ENCODE measurements at places on chromosomes 2 and 18. TPM values are rescaled to one million over a fixed set of nuclear protein-coding genes. Genes with fewer than 3 reads are reported as not detected.

DNA sequence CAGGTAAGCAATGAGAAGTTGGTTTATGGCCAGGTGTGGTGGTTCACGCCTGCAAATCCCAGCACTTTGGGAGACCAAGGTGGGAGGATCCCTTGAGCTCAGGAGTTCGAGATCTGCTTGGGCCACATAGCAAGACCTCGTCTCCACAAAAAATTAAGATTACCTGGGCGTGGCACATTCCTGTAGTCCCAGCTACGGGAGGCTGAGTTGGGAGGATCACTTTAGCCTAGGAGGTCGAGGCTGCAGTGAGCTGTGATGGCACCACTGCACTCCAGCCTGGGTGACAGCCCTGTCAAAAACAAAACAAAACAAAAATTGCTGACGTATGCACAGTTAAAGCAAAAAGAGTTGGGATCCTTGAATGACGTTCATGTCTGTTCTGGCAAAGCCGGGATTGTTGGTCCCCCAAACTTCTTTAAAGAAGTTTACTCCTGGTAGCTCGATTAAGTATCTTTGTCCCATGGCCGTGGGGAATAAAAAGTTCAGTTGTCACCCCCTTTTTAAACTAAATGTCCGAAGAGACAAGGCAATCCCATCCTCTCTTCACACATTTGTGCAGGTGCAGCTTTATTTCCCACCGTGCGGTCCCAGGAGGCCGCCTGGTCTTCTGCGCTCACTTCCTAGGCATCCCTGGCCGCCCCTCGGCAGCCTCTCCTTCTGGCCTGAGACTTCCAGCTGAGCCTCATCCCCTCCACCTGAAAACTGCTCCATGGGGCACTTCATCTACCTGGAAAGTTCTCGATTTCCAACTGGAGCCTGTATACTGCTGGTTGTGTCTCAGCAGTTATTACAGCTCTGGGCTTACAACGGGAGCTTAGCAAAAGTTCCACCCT, 762 bp upstream of the SPOPL start:
- H3K4me3 ChIP-seq: peak overlapping the region; percentile 89
- H3K4me1 ChIP-seq: peaks cover 16% of the 10 kb centered on the region
- no peaks in the 10 kb centered on the region for H3K27me3 ChIP-seq
- no peak for ATAC-seq
- H3K27ac ChIP-seq: peak overlapping the region; percentile 86
- peaks cover 12% of the 10 kb centered on the region for H3K36me3 ChIP-seq

- H3K4me1 ChIP-seq: no peaks in the 10 kb centered on the region
- no peak overlapping the region for H3K4me3 ChIP-seq
- ATAC-seq: no peak
- no peak overlapping the region for H3K27ac ChIP-seq
These were observed 35.3 kb downstream of the KLHL29 start for GRCh38 chr2:23420091-23420839.

DNA sequence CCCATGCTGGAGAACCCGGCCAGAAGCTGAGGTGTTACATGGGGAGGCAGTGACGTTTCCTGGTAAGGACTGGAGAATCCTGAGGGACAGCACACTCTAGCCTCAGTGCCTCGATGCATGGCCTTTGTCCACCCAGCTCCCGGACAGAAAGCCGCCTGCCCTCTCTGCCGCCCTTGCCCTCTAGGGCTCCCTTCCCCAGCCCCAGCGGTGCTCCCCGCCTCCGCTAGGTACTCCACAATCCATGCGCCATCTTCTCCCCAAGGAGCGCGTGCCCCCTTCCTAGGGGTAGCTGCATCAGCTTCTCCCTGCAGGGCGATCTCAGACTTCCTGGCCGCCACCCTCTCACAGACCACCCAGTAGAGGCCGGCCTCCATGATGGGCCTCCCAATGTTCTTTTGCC, 251.6 kb downstream of the TWIST2 start:
- ATAC-seq: no peak
- peaks cover 35% of the 10 kb centered on the region for H3K36me3 ChIP-seq
- no peak overlapping the region for H3K4me3 ChIP-seq
- no peaks in the 10 kb centered on the region for H3K4me1 ChIP-seq

DNA sequence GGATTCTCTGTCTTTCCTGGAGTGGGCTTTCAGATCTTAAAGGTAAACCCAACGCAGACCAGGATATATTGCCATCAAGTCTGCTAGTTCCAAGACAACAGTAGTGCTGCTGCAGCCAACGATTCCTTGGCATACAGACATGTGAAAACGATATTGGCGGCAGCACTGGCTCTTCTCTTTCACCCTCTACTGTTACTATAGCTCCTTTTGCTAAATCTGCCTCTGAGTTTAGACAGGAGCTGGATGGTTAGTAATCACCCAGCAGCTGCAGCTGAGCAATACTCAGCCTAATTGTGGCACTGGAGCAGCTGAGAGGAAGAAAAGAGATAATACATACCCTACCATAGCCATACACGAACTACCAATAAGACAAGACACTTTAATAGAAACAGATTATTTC, 4.0 kb downstream of the YES1 start:
- peak overlapping the region; percentile 93 for H3K4me3 ChIP-seq
- H3K27ac ChIP-seq: no peak overlapping the region
- no peaks in the 10 kb centered on the region for H3K27me3 ChIP-seq
- peaks cover 24% of the 10 kb centered on the region for H3K36me3 ChIP-seq

DNA sequence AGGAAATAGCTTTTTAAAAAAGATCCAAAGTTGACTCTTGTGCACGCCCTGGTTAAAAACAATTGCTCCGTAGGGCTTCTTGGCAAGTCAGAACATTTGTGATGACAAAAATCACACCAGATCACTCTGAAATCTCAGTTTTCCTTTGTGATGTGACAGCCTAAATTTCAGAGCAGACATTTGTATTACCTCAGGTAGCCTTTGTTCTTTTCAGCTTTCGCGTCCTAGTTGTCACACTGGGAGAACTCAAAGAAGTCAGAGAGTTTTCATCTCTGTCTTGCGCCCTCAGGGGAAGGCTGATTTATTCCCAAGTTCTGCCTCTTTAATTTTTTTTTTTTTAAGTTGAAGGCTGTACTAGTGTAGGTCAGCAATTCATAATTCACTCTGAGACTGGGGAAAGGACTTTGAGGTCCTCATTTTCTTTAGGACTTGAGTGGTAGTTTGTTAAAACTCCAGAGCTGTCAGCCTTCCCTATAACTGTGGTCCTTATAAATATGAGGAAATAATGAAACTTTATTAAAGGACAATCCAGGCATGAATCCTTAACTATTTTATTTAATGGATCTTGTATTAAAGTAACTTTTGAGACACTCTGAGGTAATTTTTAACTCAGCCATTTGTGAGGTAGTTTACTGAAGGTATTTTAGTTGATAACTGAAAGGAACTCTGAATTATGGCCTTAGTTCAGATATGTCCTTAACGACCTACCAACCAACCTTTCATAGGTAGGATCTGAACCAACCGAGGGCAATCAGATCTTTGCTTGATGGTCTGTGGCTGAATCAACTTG, 525.1 kb upstream of the FAM98A start:
- H3K4me3 ChIP-seq: no peak overlapping the region
- no peaks in the 10 kb centered on the region for H3K27me3 ChIP-seq
- no peaks in the 10 kb centered on the region for H3K36me3 ChIP-seq
- no peaks in the 10 kb centered on the region for H3K4me1 ChIP-seq
- no peak overlapping the region for H3K27ac ChIP-seq

DNA sequence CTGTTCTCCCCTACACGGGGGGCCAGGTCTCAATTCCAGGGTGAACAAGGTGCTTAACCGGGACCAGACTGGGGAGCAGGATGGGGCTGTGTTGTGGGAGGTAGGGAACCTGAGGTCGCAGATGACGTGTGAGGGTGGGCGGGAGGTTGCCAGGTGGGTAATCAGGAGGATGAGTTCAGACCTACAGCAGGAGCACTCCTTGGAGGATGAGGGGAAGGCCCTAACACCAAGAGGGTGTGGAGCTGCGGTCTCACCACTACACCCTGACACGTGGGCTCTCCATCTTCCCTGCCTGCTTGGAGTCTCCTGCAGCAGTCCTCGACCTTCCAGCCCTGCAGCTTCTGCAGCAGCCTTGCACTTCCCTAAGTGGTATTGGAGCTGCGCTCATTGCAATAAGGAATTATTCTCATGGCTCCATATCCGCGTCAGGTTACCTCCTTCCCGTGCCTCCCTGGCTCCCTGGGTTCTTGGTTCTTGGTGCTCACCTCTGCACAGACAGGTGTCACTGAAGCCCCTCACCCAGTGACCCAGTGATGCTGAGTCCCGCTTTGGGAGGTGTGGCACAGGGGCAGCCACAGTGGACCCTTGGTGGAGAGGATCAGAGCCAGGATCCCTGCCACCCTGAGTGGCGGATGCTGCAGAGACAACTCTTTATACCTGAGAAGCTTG, 15.5 kb downstream of the SH3BP4 start:
- H3K27me3 ChIP-seq: peaks cover 18% of the 10 kb centered on the region
- no peak for ATAC-seq
- H3K4me1 ChIP-seq: no peaks in the 10 kb centered on the region
- no peak overlapping the region for H3K4me3 ChIP-seq
- H3K27ac ChIP-seq: no peak overlapping the region
- H3K36me3 ChIP-seq: no peaks in the 10 kb centered on the region

GRCh38 chr18:63319383-63320122, at the start of gene BCL2:
TSS of gene BCL2 (minus strand) at chr18:63319769.
- H3K27ac ChIP-seq: peak within 1 kb of the TSS; percentile 93
- peak; percentile 18 for ATAC-seq
- H3K27me3 ChIP-seq: no peaks in the 10 kb centered on the region
- H3K4me3 ChIP-seq: peak within 1 kb of the TSS; percentile 92
- H3K4me1 ChIP-seq: peaks cover 23% of the 10 kb centered on the region

DNA sequence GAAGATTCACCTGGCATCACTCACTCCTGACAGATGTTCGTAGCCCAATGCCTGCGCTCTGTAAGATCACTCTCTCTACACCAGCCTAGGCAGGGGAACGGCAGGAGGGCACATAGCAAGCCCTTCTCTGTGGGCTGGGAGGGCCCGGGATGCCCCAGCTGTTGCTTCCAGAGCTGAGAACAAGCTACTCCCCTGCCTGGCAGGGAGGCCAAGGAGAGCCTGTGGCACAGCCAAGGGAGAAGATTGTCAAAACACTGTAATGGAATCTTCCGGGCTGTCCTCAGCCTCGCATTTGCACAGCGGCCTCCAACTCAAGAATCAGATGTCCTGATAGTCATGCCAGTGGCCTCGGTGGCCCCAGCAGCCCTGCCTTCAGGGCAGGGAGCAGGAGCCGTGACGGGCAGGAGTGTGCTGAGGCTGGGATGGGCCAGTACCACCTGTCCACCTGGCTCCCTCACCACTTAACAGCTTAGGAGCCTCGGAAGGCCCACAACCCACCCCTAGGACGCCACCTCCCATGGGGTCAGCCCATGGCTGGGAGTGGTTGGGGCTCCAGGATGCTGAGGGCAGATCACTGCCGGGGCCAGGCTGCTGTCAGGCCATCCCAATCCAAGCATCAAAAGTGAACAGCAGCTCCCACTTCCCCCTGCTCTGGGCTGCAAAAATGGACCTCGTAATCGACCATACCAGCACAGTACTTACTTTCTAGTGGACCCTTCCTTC, 21.9 kb upstream of the SLC35F6 start:
- no peak overlapping the region for H3K4me3 ChIP-seq
- H3K4me1 ChIP-seq: no peaks in the 10 kb centered on the region
- peaks cover under 1% of the 10 kb centered on the region for H3K27me3 ChIP-seq
- H3K36me3 ChIP-seq: no peaks in the 10 kb centered on the region
- no peak for ATAC-seq
- H3K27ac ChIP-seq: no peak overlapping the region

DNA sequence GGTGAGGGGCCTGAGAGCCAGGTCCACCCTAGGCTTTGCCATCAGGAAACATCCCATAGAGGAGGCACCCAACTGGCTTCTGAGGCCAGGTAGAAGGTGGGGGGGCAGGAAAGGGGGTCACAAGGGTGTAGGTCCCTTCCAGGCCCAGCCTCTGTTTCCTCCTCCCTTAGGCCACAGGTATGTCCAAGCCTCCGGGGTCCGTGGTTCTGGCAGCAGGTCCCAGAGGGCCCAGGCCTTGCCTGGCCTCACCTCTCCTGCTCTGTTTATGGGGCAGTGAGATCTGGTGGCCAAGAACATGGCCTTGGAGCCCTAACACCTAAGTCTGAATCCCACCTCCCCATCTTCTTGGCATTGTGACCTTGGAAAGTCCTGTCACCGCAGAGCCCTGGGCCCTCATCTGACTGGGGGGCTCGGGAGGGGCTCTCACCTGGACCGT, 21.6 kb upstream of the GPR17 start:
- no peak for ATAC-seq
- H3K4me1 ChIP-seq: no peaks in the 10 kb centered on the region
- no peak overlapping the region for H3K4me3 ChIP-seq
- no peaks in the 10 kb centered on the region for H3K36me3 ChIP-seq
- peaks cover 8% of the 10 kb centered on the region for H3K27me3 ChIP-seq

DNA sequence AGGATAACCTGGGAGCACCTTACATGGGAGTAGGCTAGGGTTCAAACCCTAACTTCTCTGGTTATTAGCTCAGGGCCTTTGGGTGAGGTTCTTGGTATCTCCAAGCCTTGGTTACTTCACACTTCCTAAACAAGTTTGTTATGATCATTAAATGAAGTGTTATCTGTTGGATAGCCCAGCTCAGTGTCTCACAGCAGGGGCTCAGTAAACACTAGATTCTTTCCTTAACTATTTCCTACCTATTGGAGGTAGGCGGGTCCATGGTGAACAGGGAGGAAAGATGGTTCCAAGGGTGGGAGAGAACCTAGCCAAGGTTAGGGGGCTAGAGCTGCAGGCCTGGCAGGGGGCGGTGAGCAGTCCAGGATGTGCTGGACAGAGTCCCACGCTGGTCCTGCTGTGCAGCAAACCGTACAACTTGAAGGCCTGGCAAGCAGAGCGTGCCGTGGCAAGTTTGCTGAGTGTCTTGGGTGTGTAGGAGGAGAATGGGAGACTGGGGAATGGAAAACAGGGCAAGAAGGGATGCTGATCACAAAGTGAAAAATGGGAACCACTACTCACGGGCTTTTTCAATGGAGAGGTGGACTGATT, 259.1 kb downstream of the PRKCE start:
- no peak overlapping the region for H3K4me3 ChIP-seq
- H3K27ac ChIP-seq: no peak overlapping the region
- ATAC-seq: no peak
- no peaks in the 10 kb centered on the region for H3K36me3 ChIP-seq
- H3K4me1 ChIP-seq: peaks cover 7% of the 10 kb centered on the region

DNA sequence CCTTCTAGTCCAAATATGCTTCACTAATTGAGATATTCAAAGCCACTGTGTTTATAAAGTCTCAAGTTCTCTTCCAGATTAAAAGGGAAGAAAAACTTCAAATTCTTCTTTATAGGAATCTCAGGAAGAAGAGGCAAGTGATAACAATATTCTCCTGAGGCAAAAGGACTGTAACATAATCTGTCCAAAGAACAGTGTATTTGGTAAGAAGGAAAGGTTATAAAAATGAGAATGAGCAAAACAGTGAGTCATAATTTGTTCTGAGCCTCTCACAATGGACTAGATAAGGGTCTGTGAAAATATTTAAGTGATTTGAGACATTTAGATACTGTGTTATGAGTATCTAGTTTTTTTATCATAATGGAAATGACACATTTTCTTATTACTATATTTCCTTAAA, 44.3 kb downstream of the SNRPD1 start:
- no peak overlapping the region for H3K4me3 ChIP-seq
- H3K4me1 ChIP-seq: no peaks in the 10 kb centered on the region
- ATAC-seq: no peak
- H3K27ac ChIP-seq: no peak overlapping the region

EVA1A gene
- total RNA-seq: not detected

NFATC1 gene
- 79.3 TPM for total RNA-seq

GREB1L gene
- total RNA-seq: not detected

SERPINB11 gene
- not detected for total RNA-seq

ALKAL2 gene
- not detected for total RNA-seq

LOXHD1 gene
- not detected for total RNA-seq

All from activated T-helper 17 cell treated with anti-CD3 and anti-CD28 coated beads, Interleukin-2, amount 50 U/mL, for 72 hours (primary cell).